ENCODE measurements at places on chromosomes 3 and 15. TPM values are rescaled to one million over a fixed set of nuclear protein-coding genes. Genes with fewer than 3 reads are reported as not detected.

Gene MINAR1
- 0.60 TPM for total RNA-seq

Gene CYP1A2
- not detected for total RNA-seq

Gene ZNF620
- 3.3 TPM for total RNA-seq

Gene TRH
- not detected for total RNA-seq

Gene CPNE9
- not detected for total RNA-seq

Gene ISLR
- total RNA-seq = 163 TPM

Gene DPH6
- total RNA-seq = 32.2 TPM

Gene ILDR1
- not detected for total RNA-seq

Gene FBXO40
- total RNA-seq = not detected

Gene ARL14
- not detected for total RNA-seq

GRCh38 chr15:86347245-86347644, 267.6 kb downstream of the AGBL1 start:
- H3K27me3 ChIP-seq = no peaks in the 10 kb centered on the region
- no peaks in the 10 kb centered on the region for H3K36me3 ChIP-seq
- no peak for DNase-seq
- H3K4me1 ChIP-seq = no peaks in the 10 kb centered on the region
- no peak overlapping the region for H3K4me3 ChIP-seq

DNA sequence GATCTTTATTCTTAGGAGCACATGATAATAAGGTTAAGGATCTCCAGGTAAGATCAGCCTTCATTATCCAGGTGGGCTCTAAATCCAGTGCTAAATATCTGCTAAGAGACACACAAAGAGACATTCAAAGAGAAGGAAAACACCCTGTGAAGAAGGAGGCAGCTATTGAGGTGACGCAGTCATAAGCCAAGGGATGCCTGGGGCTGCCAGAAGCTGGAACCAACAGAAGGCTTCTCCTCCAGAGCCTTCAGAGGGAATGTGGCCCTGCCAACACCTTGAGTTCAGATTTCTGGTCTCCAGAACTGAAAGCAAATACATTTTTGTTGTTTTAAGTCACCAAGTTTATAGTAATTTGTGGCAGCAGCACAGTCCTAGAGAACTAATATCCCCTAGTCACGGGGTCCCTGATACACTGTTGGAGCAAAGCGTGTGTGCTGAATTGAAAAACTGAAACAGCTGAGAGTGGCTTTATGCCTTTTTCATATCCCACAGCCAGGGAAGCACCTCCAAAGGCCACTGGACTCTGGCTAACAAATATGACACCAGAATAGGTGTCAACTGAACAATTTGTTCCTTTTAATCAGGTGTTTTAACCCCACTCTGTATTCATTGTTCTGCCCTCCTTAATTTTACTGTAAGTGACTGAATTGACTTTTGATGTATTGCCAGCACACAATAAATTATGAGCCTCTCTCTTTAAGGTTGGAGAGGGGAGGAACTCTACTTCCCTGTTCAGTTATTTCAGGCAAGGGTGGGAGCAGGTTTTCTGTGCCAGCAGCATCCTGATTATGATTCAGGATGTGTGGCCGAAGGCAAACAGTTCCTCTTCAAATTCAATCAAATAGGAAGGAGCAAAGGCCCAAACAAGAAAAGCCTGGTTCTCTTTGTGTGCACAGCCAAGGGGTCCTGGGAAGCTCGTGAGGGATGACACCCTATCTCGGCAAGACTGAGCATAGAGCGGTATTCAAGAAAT, 151.8 kb upstream of the HES1 start:
- H3K27ac ChIP-seq = no peak overlapping the region
- H3K36me3 ChIP-seq = no peaks in the 10 kb centered on the region
- H3K4me1 ChIP-seq = peaks cover 8% of the 10 kb centered on the region
- no peak overlapping the region for H3K4me3 ChIP-seq
- DNase-seq = no peak

DNA sequence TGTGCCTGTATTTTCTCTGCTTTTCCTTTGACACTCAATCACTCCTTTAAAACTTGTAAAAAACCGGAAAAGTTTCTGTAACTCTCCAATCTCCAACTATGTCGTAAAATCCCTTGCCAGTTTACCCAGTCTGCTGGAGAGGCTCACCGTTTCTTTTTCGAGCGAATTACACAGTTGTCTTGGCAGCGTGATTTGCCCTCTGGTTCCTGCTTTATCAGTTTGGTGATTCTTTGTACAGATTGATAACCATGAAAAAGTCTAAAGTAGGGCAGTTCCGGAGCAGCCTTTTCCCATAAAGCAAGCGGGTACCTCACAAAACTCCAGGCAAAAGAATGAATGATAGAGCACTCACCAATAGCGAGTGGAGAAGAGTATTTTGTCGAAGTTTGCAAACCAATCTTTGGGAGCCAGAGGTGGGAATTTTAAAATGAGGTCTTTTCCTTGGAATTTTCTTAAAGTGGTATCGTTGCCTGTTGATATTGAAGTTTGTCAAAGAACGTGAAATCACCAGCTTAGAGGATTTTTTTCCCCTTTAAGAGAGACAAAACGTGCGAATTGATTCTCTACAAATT, at the start of gene TTC23:
Gene TTC23, minus strand, starts transcription at position 312 of the 572 bp plus-strand sequence. CDS start 20,869 bp downstream, outside the sequence.
- H3K27me3 ChIP-seq = no peaks in the 10 kb centered on the region
- H3K4me3 ChIP-seq = peak within 1 kb of the TSS; percentile 95
- no peaks in the 10 kb centered on the region for H3K4me1 ChIP-seq
- no peak for DNase-seq
- H3K27ac ChIP-seq = peak within 1 kb of the TSS; percentile 95

- no peak overlapping the region for H3K27ac ChIP-seq
- H3K4me1 ChIP-seq = no peaks in the 10 kb centered on the region
- H3K27me3 ChIP-seq = no peaks in the 10 kb centered on the region
- H3K4me3 ChIP-seq = no peak overlapping the region
These were observed 214.3 kb downstream of the NFKBIZ start for GRCh38 chr3:102063572-102063971.

DNA sequence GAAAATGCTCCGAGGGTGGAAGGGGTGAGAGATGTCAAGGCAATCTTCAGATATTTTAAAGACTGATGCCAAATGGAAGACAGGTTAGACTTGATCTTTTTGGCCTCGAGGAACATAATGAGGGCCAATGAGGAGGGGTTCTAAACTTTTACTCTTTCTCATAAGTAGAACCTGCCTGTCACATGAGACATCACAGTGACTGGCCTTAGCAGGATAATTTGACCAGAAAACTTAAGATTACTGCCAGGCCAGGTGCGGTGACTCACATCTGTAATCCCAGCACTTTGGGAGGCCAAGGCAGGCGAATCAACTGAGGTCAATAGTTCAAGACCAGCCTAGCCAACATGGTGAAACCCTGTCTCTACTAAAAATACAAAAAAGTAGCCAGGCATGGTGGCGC, 12.2 kb downstream of the TM4SF4 start:
- H3K4me3 ChIP-seq = no peak overlapping the region
- H3K4me1 ChIP-seq = no peaks in the 10 kb centered on the region
- no peak overlapping the region for H3K27ac ChIP-seq
- DNase-seq = no peak
- H3K36me3 ChIP-seq = no peaks in the 10 kb centered on the region

DNA sequence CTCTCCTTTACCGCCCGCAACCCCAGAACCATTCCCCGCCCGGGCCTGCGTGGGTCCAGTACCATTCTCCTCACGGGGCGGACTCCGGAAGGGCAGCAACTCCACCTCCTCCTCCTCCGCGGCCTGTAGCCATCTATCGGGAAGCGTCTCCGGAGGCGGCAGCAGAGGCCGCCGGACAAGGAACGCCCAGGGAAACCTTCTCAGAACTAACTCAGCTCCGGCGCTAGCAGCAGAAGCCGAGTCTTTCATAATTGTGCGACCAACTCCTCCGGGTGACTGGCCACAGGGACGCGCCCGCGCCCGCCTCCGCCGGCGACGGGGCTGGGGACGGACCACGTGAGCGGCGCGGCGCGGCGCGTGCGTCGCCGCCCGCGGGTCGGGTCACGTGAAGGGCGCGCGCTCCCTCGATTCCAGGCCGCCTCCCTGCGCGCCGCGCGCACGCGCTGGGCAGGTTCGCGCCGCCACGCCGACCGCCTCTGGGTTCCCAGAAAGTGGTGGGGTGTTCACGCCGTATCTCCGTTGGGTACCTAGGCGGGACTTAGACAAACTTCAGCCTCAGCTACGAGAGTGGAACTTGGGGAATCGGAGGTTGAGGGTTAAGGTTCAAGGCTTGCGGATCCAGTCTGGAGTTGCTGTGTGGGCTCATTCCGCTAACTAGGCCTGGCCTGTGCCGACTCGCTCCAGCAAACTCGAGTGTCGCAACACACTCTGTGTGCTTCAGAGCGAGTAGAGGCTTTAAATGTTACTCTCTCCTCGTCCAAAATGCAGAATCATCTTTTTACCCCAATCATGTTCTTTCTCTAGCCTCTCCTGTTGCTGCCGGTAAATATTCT, at the start of gene TRPM7:
Gene TRPM7, minus strand, starts transcription at position 329 of the 833 bp plus-strand sequence. Its CDS starts 264 bp downstream, at position 65.
- H3K36me3 ChIP-seq = no peaks in the 10 kb centered on the region
- H3K4me1 ChIP-seq = peaks cover 20% of the 10 kb centered on the region
- H3K27me3 ChIP-seq = no peaks in the 10 kb centered on the region
- peak; percentile 86 for DNase-seq
- peak within 1 kb of the TSS; percentile 60 for H3K4me3 ChIP-seq

GRCh38 chr3:150169330-150169940, 198.7 kb upstream of the PFN2 start:
- H3K4me3 ChIP-seq = no peak overlapping the region
- no peak for DNase-seq
- H3K27ac ChIP-seq = no peak overlapping the region
- H3K36me3 ChIP-seq = no peaks in the 10 kb centered on the region
- no peaks in the 10 kb centered on the region for H3K4me1 ChIP-seq
- H3K27me3 ChIP-seq = no peaks in the 10 kb centered on the region

GRCh38 chr3:139261754-139262586, 81.8 kb upstream of the MRPS22 start:
- no peak overlapping the region for H3K4me3 ChIP-seq
- H3K27me3 ChIP-seq = no peaks in the 10 kb centered on the region
- DNase-seq = no peak
- no peaks in the 10 kb centered on the region for H3K4me1 ChIP-seq
- H3K36me3 ChIP-seq = no peaks in the 10 kb centered on the region

DNA sequence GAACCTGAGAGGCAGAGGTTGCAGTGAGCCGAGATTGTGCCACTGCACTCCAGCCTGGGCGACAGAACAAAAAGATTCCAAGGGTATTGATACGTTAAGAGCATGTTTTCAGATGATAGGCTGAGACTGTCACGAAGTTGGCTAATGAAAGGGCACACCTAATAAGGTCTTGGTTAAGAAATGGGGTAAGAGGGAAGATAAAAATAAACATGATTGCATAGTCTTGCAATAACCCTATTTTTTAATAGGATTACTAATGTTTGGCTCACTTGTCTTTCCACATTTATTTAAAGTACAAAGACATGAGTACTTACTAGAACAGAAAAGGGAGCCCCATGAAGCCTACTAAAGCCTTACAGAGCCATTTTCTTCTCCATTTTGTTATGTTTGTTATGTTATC, 109.0 kb downstream of the FRMD4B start:
- no peak overlapping the region for H3K4me3 ChIP-seq
- H3K4me1 ChIP-seq = no peaks in the 10 kb centered on the region

DNA sequence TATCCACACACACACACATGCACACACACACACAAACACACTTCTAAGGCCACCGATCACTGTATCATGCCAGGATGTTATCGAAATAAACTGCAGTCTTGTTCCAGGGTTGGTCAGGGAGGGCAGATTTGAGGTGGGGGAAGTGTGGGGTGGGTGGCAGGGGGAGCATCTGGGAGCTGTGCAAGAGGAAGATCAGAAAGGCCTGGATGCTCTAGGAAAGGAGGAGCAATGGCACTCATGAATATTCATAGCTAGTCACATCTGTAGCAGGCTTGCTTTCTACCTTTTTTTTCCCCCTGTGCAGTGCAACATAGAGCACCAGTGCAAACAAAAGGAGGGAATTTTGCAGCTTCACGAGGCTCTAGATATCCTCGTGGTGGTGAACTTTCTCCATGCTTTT, 84.9 kb downstream of the MEIS2 start:
- no peak overlapping the region for H3K4me3 ChIP-seq
- H3K27me3 ChIP-seq = no peaks in the 10 kb centered on the region
- no peaks in the 10 kb centered on the region for H3K4me1 ChIP-seq
- no peaks in the 10 kb centered on the region for H3K36me3 ChIP-seq
- DNase-seq = no peak

DNA sequence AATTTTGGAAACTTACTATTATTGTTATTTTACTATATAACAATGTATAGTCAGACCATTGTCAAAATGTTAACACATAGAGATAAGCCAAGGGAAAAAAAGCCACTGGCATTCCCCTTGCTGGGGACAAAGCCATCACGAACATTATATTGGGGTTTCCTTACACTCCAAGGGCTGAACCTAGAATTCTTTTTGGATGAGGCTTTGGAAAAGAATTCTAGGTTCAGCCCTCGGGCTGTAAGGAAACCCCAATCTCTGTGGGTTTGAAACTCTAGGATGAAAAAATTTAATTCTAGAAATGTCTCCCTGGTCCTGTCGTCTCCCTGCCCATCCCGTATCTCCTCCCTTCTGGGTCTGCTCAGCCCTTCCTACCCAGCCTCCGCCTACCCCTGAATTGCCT, 67.0 kb upstream of the SMAD6 start:
- no peak overlapping the region for H3K27ac ChIP-seq
- no peak overlapping the region for H3K4me3 ChIP-seq
- DNase-seq = no peak

- H3K27ac ChIP-seq = no peak overlapping the region
- DNase-seq = no peak
- H3K36me3 ChIP-seq = peaks cover 55% of the 10 kb centered on the region
- no peaks in the 10 kb centered on the region for H3K4me1 ChIP-seq
- H3K4me3 ChIP-seq = no peak overlapping the region
These were observed 3.2 kb downstream of the UNC45A start for GRCh38 chr15:90938261-90938660.

DNA sequence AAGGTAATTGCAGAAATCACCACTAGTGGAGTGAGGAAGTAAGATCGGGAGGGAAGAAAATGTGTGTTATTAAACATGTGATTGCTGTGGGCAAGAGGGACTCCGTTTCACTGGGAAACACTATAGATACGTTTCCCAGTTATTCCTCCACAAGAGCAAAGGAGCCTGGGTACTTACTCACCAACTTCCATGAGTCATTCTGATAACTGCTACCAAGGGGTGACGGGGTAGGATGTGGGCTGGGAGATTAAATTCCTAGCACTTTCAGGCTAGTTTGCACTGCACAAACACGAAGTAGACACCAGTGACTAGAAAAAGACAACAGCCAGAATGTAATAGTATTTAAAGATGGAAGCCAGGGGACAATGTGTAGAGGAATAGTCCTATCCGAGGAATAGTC, 812.9 kb upstream of the CFAP20DC start:
- H3K27me3 ChIP-seq = no peaks in the 10 kb centered on the region
- DNase-seq = no peak
- H3K4me1 ChIP-seq = no peaks in the 10 kb centered on the region
- H3K27ac ChIP-seq = no peak overlapping the region
- H3K4me3 ChIP-seq = no peak overlapping the region

GRCh38 chr3:141853081-141853601, 23.3 kb upstream of the ATP1B3 start:
- no peaks in the 10 kb centered on the region for H3K36me3 ChIP-seq
- H3K4me1 ChIP-seq = no peaks in the 10 kb centered on the region
- H3K27me3 ChIP-seq = no peaks in the 10 kb centered on the region
- DNase-seq = no peak
- no peak overlapping the region for H3K4me3 ChIP-seq

Data from tibial nerve (tissue), 4 donors.